ENCODE measurements at places on chromosomes 1 and 21. TPM values are rescaled to one million over a fixed set of nuclear protein-coding genes. Genes with fewer than 3 reads are reported as not detected.

L1TD1 gene
- 1.3 TPM for total RNA-seq

NBPF8 gene
- 17.0 TPM for total RNA-seq

GPBP1L1 gene
- total RNA-seq, result 142 TPM

RAB3B gene
- not detected for total RNA-seq

MX1 gene
- total RNA-seq, result 14.5 TPM

CELSR2 gene
- 16.7 TPM for total RNA-seq

CREG1 gene
- 191 TPM for total RNA-seq

CBR3 gene
- 51.1 TPM for total RNA-seq

SPATA45 gene
- total RNA-seq, result not detected

SLAMF9 gene
- not detected for total RNA-seq

RBP7 gene
- total RNA-seq, result 17.2 TPM

LYPD8 gene
- total RNA-seq, result not detected

FCGR1A gene
- total RNA-seq, result 22.5 TPM

CLIC6 gene
- 11.6 TPM for total RNA-seq

FNDC10 gene
- 1.7 TPM for total RNA-seq

FAM167B gene
- 4.8 TPM for total RNA-seq

LCE2A gene
- total RNA-seq, result not detected

DHDDS gene
- total RNA-seq, result 33.3 TPM

ACTN2 gene
- total RNA-seq, result 1.1 TPM

ZNF692 gene
- total RNA-seq, result 66.2 TPM

KRTAP20-3 gene
- total RNA-seq, result not detected

MCOLN2 gene
- 8.2 TPM for total RNA-seq

LRRC38 gene
- total RNA-seq, result 1.7 TPM

FALEC gene
- not detected for total RNA-seq

CSMD2 gene
- total RNA-seq, result 0.66 TPM

LCE1C gene
- not detected for total RNA-seq

LCA5L gene
- 1.9 TPM for total RNA-seq

ATP6V1G3 gene
- total RNA-seq, result not detected

ADGRL4 gene
- 19.0 TPM for total RNA-seq

CR1 gene
- total RNA-seq, result 6.7 TPM

ELF3 gene
- 1.2 TPM for total RNA-seq

SDC3 gene
- 78.9 TPM for total RNA-seq

MIS18A gene
- 8.7 TPM for total RNA-seq

FCMR gene
- total RNA-seq, result 2.2 TPM

ALG14 gene
- total RNA-seq, result 1.5 TPM
